ENCODE measurements at places on chromosomes 5 and 9. TPM values are rescaled to one million over a fixed set of nuclear protein-coding genes. Genes with fewer than 3 reads are reported as not detected.

Gene CENPK
- 50.9 TPM for total RNA-seq

Gene GPR150
- total RNA-seq: not detected

Gene NEUROG1
- total RNA-seq: not detected

Gene SLC1A3
- 35.3 TPM for total RNA-seq

Gene FGD3
- 1.4 TPM for total RNA-seq

Gene MAMDC2
- total RNA-seq: 15.3 TPM

Gene COL5A1
- 12.0 TPM for total RNA-seq

Gene CARD9
- total RNA-seq: 1.1 TPM

Gene ENTR1
- 110 TPM for total RNA-seq

Gene ADRB2
- 0.65 TPM for total RNA-seq

Gene GABRP
- total RNA-seq: 3.7 TPM

Gene CNTLN
- 10.5 TPM for total RNA-seq

DNA sequence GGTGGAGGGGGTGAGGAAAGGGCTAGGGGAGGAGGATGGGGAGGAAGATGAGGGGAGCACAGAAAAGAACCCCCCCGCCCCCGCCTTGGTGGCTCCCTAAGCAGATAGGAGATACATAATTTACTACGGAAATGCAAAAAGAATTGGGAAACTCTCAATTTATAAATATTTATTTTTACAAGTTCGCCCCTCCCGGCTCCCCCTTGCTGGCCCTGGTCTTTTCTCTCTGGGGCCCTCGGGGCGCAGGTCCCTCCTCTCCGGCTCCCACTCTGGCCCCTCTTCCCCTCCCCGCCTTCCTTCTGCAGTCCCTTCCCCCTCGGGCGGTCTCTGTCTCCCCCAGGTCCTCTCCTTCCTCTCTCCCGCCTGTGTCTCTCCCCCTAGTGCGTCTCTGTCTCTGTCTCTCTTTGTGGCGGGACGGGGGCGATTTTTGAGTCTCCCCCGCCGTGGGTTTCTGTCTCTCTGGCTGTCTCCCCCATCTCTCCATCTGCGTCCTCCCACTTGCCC, 173.6 kb upstream of the IER5L start:
- peak overlapping the region; percentile 47 for H3K4me3 ChIP-seq
- H3K27ac ChIP-seq: peak overlapping the region; percentile 21
- peaks cover 12% of the 10 kb centered on the region for H3K4me1 ChIP-seq
- DNase-seq: no peak
- no peaks in the 10 kb centered on the region for H3K27me3 ChIP-seq
- no peaks in the 10 kb centered on the region for H3K36me3 ChIP-seq

- H3K27me3 ChIP-seq: no peaks in the 10 kb centered on the region
- no peaks in the 10 kb centered on the region for H3K36me3 ChIP-seq
- no peak for DNase-seq
- no peak overlapping the region for H3K27ac ChIP-seq
- H3K4me1 ChIP-seq: no peaks in the 10 kb centered on the region
- no peak overlapping the region for H3K4me3 ChIP-seq
These were observed 294.3 kb downstream of the TLE1 start for GRCh38 chr9:81394881-81395675.

DNA sequence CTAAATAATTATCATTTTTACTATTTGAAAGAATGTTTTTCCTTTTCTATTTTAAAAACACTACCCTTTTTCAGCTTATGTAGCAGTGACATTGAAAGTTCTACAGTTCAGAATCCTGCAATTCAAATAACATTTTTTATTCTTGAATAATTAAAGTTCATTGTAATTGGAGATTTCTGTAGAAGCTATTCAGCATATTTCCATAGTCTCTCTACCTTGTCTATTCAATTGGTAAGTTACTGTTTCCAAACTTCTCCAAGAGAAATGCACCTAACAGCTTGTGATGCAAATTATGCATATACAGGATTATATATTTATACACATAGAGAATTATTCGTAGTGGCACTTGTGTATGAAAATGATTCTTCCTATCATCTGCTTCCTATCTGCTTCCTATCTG, 149.7 kb upstream of the ARRDC3 start:
- no peaks in the 10 kb centered on the region for H3K36me3 ChIP-seq
- no peak overlapping the region for H3K4me3 ChIP-seq
- no peak overlapping the region for H3K27ac ChIP-seq
- no peaks in the 10 kb centered on the region for H3K27me3 ChIP-seq

GRCh38 chr5:170095646-170096045, 10.1 kb upstream of the FOXI1 start:
- no peaks in the 10 kb centered on the region for H3K36me3 ChIP-seq
- H3K27ac ChIP-seq: no peak overlapping the region
- no peaks in the 10 kb centered on the region for H3K4me1 ChIP-seq
- H3K27me3 ChIP-seq: no peaks in the 10 kb centered on the region
- DNase-seq: no peak

DNA sequence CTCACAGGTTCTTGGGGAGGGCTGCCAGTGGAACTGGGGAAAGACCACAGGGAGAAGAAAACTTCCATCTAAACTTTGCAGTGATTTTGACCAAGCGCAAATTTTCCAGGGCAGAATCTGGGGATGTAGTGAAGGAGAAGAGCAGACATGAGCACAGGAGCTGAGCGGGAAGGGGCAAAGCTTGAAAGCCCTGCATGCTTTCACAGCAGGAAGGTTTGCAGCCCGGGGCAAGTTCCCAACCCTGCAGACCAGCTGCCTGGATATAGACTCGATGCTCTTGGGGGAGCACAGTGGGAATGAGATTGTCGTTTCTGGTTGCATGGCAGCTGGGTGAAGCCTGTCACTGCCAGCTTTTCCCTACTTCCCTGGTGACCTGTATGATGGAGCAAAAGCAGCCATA, 276.8 kb upstream of the RORB start:
- H3K27me3 ChIP-seq: no peaks in the 10 kb centered on the region
- H3K27ac ChIP-seq: no peak overlapping the region
- no peak overlapping the region for H3K4me3 ChIP-seq
- DNase-seq: no peak
- no peaks in the 10 kb centered on the region for H3K36me3 ChIP-seq

DNA sequence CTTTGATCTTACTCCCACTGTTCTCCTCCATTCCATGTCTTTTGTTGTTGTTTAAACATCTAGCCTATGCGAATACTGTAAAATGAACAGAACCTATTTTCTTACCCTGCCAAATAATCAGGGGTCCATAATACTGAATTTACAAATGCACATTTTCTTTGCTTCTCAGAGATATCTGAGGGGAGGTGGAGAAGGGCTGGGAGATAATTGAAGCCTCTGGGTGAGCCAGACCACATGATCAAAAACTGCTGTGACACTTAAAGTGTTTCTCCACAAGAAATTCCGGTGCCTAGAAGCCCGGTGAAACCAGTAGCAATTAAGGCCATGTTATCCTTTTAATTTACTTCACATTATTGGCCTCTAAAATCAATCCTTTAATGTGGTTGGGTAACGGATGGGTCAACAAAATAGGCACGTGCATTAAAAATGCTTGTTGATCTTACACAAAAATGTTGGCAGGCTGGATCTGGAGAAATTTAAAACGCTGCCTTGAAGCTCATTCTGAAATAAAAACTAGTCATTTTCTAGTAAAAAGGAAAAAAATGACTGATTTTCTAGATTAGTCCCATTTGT, 10.8 kb downstream of the SEMA6A start:
- peaks cover 44% of the 10 kb centered on the region for H3K4me1 ChIP-seq
- no peak overlapping the region for H3K4me3 ChIP-seq
- DNase-seq: no peak
- H3K27me3 ChIP-seq: no peaks in the 10 kb centered on the region
- H3K27ac ChIP-seq: no peak overlapping the region
- no peaks in the 10 kb centered on the region for H3K36me3 ChIP-seq

DNA sequence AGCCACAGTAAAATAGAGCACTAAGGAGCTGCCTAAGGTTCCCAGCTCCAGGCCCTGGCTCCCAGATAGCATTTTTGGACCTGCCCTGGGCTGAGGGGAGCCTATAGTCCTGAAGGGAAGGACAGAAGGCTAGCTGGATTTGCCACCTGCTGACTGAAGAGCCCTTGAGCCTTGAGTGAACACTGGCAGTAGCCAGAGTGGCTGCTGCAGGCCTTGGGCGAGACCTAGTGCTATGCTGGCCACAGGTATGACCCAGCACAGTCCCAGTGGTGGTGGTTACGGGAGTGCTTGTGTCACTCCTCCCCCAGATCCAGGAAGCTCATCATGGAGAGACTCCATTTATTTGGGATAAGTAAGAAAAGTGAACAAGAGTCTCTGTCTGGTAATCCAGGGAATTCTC, 10.3 kb upstream of the STX17 start:
- no peak for DNase-seq
- H3K27me3 ChIP-seq: no peaks in the 10 kb centered on the region
- H3K4me1 ChIP-seq: no peaks in the 10 kb centered on the region
- no peaks in the 10 kb centered on the region for H3K36me3 ChIP-seq

DNA sequence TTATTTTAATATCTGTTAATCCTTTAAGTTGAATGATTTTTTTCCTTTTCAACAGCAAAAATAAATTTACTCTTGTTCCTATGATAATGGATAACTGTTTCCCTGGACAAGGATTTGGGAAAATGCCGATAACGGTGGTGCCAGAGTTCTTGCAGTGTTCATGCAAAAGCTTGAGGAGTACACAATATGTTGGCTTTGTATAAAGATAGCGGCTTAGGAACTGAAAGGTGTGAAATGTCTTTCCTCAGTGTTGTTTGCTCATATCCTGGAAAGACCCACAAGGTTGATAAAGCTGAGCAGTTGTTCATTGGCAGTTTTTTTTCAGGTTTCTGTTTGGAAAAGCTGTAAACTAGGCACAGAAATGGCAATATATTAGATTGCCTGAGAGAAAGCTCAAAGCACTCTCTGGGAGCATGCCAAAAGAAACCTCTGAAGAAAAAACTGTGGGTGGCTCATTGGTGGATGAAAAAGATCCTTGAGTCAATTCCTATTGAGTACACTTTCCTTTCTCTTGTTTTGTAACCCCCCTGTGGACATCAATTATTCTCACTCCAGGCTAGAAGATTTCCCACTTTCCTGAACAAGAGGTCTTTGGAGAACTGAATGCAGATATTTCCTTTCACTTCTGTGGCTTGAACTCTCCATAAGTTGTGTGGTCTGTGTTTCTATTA, 117.2 kb upstream of the RGMB start:
- no peaks in the 10 kb centered on the region for H3K27me3 ChIP-seq
- no peak for DNase-seq
- H3K4me3 ChIP-seq: no peak overlapping the region
- H3K4me1 ChIP-seq: peaks cover 2% of the 10 kb centered on the region
- no peak overlapping the region for H3K27ac ChIP-seq

DNA sequence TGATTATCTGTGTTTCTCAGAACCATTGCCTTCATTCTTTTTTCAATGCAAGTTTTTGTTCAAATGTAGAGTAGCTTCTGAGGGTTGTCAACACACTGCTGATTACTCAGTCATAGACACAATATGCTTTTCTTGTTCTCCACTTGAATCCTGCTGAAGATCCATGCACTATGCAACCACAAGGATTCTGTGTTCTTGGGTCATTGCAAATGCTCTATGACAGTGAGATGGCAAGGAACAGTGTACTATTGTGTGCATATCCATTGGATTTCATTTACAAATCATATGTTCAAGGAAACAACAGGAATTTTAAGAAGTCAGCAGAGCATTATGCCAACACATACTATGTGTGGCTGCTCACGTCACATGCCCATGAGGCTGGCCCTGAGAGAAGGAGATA, 1590.2 kb downstream of the EFNA5 start:
- no peak overlapping the region for H3K4me3 ChIP-seq
- H3K27me3 ChIP-seq: no peaks in the 10 kb centered on the region
- peaks cover 1% of the 10 kb centered on the region for H3K4me1 ChIP-seq
- no peak overlapping the region for H3K27ac ChIP-seq

GRCh38 chr9:114938687-114939575, 8.5 kb upstream of the TNFSF8 start:
- DNase-seq: no peak
- H3K27ac ChIP-seq: no peak overlapping the region
- H3K27me3 ChIP-seq: peaks cover 3% of the 10 kb centered on the region
- no peaks in the 10 kb centered on the region for H3K4me1 ChIP-seq
- H3K4me3 ChIP-seq: no peak overlapping the region

GRCh38 chr5:125181955-125182354, 435.5 kb upstream of the ZNF608 start:
- no peaks in the 10 kb centered on the region for H3K27me3 ChIP-seq
- H3K4me1 ChIP-seq: no peaks in the 10 kb centered on the region
- no peak overlapping the region for H3K4me3 ChIP-seq
- H3K36me3 ChIP-seq: no peaks in the 10 kb centered on the region
- DNase-seq: no peak
- no peak overlapping the region for H3K27ac ChIP-seq

GRCh38 chr9:27861887-27862286, 288.6 kb upstream of the C9orf72 start:
- no peaks in the 10 kb centered on the region for H3K36me3 ChIP-seq
- H3K4me1 ChIP-seq: no peaks in the 10 kb centered on the region
- no peak for DNase-seq
- H3K27ac ChIP-seq: no peak overlapping the region
- no peaks in the 10 kb centered on the region for H3K27me3 ChIP-seq
- no peak overlapping the region for H3K4me3 ChIP-seq

- H3K27me3 ChIP-seq: no peaks in the 10 kb centered on the region
- no peaks in the 10 kb centered on the region for H3K4me1 ChIP-seq
- no peak overlapping the region for H3K27ac ChIP-seq
- no peak for DNase-seq
- no peak overlapping the region for H3K4me3 ChIP-seq
These were observed 379.0 kb upstream of the RPS23 start for GRCh38 chr5:82657033-82657699.

GRCh38 chr9:76944011-76944410, 38.1 kb upstream of the PRUNE2 start:
- DNase-seq: no peak
- H3K36me3 ChIP-seq: no peaks in the 10 kb centered on the region

DNA sequence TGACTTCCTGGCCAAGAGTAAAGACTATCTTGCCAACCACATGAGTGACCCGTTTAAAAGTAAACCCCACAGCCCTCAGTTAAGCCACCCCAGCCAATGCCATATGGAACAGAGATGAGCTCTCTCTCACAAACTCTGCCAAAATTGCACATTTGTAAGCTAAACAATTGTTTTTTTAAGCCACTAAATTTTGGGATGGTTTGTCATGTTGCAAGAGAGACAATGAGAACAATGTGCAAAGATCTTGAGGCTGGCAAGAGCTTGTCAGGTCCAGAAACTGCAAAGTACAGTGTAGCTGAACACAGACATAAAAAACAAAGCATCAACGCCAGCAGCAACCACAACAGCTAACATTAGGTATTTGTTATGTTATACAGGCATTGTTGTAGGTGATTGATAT, 27.8 kb downstream of the HOMER1 start:
- H3K27ac ChIP-seq: no peak overlapping the region
- no peaks in the 10 kb centered on the region for H3K36me3 ChIP-seq
- no peak overlapping the region for H3K4me3 ChIP-seq
- no peaks in the 10 kb centered on the region for H3K27me3 ChIP-seq
- H3K4me1 ChIP-seq: peaks cover 7% of the 10 kb centered on the region
- DNase-seq: no peak

GRCh38 chr5:77973253-77973609, 197.1 kb upstream of the TBCA start:
- no peak overlapping the region for H3K27ac ChIP-seq
- peaks cover 35% of the 10 kb centered on the region for H3K27me3 ChIP-seq
- H3K4me1 ChIP-seq: peaks cover 5% of the 10 kb centered on the region
- DNase-seq: no peak
- peak overlapping the region; percentile 48 for H3K4me3 ChIP-seq
- H3K36me3 ChIP-seq: no peaks in the 10 kb centered on the region
